ENCODE measurements at places on chromosomes 5 and 9.

DNA sequence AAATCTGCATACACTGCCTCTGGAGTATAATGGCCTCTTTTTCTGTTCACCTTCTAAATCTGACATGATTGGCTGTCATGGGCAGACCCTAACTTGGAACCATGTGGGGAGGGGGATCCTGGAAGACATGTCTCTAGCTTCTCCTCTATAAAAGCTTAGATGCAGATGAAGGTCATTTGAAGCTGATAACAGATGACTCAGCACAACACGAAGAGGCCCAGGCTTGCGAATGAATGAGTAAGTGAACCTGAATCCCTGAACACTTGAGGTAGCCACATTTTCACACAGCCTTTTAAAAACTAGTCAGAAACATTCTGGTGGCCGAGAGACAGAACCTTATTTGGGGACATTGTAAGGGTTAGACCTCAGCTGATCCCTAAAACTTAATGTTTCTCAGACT, 282.6 kb downstream of the ELAVL2 start:
- DNase-seq: no peak

DNA sequence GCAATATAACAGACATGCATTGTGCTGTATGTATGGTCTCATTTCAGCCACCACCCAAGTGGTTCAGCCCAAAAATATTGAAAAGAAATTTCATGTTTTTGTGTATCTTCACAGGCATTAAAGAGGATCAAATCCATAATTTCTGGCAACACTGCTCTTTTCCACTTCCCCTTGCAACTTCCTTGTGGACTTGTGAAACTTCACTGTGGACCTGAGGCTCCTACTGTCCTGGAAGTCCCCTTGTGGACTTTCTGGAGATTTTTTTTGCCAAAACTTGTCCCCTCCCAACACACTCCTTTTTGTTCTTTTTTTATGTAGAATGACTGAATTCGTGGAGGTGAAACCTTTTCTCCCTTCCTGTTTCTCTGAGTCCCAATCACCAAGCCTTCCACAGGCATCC, 14.3 kb downstream of the OTULINL start:
- DNase-seq: no peak

GRCh38 chr5:107555425-107556090, 115.2 kb downstream of the EFNA5 start:
- no peak for DNase-seq

- DNase-seq: no peak
These were observed 159.4 kb downstream of the RASEF start for GRCh38 chr9:82903503-82903902.

GRCh38 chr5:38825494-38825893, 20.3 kb upstream of the OSMR start:
- no peak for DNase-seq

- DNase-seq: no peak
These were observed 17.8 kb upstream of the CEP72 start for GRCh38 chr5:594226-594860.

DNA sequence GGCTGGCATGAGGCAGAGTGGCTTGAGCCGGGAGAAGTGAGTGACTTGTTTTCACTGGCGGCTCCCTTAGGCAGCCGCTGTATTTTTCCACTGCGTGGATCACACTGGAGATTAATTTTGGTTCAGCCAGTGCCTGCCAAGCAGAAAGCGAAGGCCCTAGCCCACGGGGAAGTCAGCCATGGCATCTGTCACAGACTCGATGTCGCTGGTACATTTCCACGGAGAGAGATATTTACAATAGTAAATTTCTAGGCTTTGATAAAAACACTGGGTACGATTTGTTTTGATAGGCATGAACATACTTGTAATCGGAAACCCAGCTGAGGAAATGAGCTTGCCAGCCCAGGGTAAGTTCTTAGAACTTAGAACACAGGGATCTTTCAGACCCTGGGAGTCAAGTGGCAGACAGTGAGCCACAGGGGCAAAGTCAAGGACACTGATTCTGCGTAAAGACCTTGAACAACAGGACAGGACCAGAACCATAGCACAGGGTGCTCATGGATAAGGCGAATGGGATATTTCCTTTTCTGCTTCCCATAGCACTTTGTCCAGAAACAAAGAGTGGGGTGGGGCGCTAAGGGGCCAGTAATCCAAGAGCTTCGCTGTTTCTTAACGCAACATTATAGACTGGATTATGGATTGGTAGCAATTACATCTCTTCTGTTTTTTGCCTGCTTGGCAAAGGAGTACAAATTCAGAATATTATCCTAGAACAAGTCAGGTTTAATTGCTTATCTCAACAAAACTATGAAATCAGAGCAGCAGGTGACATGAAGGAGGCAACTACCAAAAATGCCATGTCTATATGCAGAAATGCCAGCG, 4.5 kb downstream of the DUSP1 start:
- no peak for DNase-seq

DNA sequence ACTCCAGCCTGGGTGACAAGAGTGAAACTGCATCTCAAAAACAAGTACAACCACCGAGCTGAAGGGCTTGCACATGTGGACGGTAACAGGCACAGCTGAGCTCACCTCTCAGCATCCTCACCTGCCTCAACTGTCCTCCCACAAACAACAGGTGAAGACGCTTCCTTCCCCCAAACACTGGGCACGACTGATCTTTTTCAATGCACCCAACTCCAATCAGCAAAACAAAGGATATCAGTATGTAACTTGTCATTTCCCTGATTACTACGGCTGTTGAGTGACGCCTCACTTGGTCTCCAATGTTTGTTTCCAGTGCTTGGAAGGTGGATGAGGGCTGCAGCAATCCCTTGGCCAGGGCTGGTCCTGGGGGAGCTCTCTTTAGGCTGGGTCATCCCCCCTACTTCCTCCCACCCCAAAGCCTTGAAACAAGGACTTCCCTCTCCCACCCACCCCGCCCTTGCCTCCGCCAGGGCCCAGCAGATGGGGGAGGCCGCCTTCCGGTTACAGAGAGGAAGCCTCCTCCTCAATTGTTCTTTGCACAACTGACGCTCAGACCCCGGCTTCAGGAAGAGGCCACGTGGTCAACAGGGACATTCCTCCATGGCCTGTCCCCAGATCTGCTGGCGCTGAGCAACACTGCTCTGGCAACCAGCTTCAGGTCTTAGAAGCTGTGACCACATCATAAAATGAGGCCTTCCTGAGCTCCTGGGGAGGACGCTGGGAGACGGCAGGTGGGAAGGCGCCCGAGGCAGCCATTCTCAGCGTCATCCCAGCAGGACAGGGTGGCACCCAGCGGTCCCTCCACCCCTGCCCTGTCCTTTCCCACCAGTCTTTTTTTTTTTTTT, 5.9 kb downstream of the FAM78A start:
- DNase-seq: no peak

DNA sequence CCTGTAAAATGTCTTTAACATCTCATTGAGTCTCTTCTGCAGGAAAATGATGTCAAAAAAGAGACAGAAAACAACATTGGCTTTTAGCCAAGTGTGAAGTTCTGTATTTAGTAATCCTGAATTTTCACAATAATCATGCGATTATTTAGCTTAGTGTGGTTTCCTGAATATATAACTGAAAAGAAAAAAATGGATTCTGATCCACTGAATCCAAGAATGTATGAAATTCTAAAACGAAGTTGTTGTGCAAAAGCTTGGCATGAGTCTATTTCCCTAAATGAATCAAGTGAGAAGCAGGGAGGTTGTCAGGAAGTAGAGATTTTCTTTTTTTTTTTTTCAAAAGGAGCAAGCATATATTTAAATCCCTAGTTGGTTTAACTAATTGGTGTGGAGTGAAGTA, 145.9 kb upstream of the CDH6 start:
- DNase-seq: no peak

- no peak for DNase-seq
These were observed at the start of gene MPDZ for GRCh38 chr9:13279284-13280141. MPDZ (minus strand) TSS chr9:13279692; CDS start chr9:13250315, 29,377 bp downstream.

GRCh38 chr5:474840-475661, 32.1 kb downstream of the EXOC3 start:
- DNase-seq: no peak

DNA sequence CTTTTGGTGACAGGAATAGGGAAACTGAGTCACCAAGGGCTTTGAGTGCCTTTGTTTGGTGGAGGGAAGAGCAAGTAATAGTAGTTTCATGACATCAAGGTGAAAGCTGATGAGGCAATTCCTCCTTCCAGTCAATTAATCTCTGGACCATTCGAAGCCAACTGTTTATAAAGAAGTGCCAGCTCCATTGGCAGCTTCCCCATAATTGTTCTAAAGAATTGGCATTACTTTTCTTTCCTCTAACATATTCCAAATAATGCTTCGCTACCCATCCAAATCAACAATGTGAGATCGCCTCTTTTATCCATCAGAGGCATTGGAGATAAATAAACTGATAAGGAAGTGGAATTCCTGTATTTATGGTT, 132.4 kb downstream of the NPR3 start:
- no peak for DNase-seq

DNA sequence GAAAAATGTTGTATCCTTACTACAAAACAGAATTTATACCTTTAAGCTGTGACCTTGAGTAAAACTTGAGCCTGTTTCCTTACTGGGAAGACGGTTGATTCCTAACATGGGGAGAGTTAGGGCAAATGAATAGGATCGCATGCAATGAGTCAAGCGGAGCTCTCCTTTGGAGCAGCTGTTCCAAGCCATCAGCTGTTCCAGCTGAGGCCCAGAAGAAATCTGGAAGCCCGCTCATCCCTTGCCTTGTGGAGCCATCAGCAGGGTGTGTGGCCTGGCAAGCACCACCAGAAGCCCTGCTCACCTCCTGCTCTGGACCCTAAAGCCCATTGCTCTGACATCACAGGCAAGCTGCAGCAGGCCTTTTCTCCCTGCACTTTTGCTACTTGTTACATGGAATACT, 8.0 kb downstream of the KIAA1191 start:
- no peak for DNase-seq

DNA sequence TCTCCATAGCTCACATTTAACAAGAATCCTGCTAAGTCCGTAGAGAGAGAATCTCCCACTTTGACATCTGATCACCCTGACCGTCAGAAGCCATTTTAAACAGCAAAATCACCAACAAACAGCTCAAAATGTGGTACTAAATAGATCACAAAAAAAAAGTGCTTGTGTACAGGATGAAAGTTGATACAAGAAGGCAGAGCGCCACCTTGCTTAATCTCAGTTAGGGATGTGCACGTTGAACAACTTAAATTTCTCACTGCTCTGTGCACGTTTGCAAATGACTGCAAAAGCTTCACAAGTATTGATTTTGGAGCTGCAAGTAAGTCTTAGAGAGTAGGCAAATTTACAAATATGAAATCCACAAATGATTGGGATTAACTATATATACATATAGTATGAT, 63.1 kb upstream of the NREP start:
- no peak for DNase-seq

GRCh38 chr5:55533521-55534435, 986 bp downstream of the PLPP1 start:
- no peak for DNase-seq

GRCh38 chr5:158731014-158731413, 368.7 kb downstream of the EBF1 start:
- DNase-seq: no peak

GRCh38 chr5:73899055-73899454, 273.1 kb downstream of the ARHGEF28 start:
- no peak for DNase-seq

DNA sequence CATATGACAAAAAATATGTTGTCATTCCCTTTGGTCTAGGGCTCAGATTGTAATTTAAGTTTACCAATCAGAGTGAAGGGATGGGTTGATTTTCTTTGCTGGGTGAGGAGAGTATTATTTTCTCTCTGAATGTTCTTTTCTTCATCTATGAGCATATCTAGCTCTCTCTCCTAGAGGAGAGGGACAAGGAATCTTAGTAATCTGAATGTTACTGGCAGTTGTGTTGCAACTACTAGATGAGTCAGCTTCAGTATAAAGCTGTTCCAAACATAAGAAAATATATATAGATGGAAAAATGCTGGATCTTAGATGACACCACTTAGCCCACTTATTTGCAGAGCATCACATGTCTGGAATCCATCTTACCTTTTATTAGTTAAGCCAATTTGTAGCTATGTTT, 259.3 kb downstream of the TUSC1 start:
- DNase-seq: no peak

DNA sequence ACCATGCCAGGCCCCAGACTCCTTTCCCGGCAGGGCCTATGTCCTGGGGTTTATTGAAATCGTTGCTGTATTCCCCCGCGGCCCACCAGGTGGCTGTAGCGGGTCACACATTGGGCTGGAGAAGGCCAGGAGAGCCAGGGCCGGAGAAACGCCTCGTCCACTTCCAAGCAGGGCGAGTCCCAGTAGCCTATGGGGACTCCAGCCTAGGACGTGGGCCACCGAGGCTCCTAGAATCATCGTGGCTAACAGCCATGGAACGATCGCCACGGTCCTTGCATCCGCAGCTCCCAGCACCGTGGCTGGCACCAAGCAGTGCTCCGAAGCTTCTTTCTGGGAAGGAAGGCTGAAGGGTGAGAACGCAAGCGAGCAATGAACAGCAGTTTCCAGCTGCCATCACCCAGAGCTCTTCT, 87.7 kb downstream of the ENTREP1 start:
- no peak for DNase-seq

DNA sequence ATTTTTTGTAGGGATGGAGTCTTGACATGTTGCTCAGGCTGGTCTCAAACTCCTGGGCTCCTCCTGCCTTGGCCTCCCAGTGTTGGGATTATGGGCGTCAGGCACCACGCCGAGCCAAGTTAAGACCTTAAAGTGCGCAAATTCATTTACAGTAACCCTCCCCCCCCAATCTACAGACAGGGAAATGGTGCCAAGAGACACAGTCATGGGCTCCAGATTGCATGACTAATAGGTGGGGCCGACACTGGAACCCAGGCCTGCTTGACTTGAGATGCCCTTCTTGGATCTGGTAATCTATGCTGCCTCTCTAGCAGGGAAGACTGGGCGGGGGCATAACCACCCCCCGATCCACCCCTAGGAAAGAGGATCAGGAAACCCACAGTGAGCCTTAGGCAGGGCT, 19.5 kb downstream of the TTF1 start:
- DNase-seq: no peak

DNA sequence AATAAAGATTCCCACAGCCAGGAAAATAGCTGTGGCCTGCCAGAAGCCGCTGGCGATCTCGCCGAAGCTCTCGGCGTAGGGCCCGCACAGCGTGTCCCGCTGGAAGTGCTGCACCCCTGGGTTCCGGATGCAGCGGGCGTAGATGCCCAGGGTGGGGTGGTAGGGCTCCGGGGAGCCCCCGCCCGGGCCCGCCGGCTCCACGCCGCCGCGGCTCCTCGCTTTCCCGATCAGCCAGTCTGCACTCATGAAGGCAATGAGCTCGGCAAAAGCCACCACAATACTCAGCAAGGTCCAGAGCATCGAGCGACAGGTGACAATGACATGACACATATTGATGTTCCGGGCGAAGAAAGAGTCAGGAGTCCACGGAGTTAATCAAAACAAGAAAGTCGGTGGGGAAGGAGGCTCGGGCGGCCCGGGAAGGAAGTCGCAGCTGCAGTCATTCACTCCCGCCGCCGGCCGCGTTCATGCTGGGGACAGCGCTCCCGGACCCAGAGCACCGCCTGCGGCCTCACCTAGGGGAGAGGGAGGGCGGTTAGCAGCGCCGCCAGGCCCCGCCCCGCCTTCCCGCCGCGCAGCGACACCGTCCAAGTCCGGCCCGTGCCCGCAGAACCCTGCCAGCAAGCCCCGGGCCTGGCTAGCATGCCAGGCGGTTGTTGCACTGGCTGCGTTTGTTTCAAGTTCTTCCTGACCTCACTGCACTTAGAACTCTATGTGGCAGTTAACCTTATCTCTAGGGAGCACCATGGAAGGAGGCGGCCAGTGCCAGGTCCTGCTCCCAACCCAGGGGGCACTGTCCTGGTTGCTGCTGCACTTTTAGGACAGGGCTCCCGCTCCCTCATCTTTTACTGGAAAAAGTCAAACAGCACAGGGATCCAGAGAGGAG, 138.4 kb downstream of the LHFPL2 start:
- peak; percentile 2 for DNase-seq

GRCh38 chr9:79880626-79881025, 308.9 kb downstream of the TLE4 start:
- no peak for DNase-seq
